ENCODE measurements at places on chromosomes 12 and 14. TPM values are rescaled to one million over a fixed set of nuclear protein-coding genes. Genes with fewer than 3 reads are reported as not detected.
A peak's percentile ranks its signal among the peaks of the same experiment; 100 is the strongest.

- no peak overlapping the region for H3K4me3 ChIP-seq
- H3K27me3 ChIP-seq = no peaks in the 10 kb centered on the region
- H3K36me3 ChIP-seq = no peaks in the 10 kb centered on the region
Observed at GRCh38 chr14:103097994-103098957, 3.8 kb downstream of the EXOC3L4 start.

The IFNG gene
- total RNA-seq = not detected

- H3K27me3 ChIP-seq = no peaks in the 10 kb centered on the region
- no peaks in the 10 kb centered on the region for H3K4me1 ChIP-seq
- H3K27ac ChIP-seq = no peak overlapping the region
- H3K4me3 ChIP-seq = no peak overlapping the region
- no peaks in the 10 kb centered on the region for H3K36me3 ChIP-seq
Observed at GRCh38 chr12:122003651-122004611, 17.8 kb upstream of the BCL7A start.

GRCh38 chr12:118052324-118053070 lies 8.5 kb downstream of the WSB2 start:
- peaks cover 48% of the 10 kb centered on the region for H3K36me3 ChIP-seq
- H3K4me3 ChIP-seq = no peak overlapping the region
- no peak overlapping the region for H3K27ac ChIP-seq

The RTN1 gene
- 0.92 TPM for total RNA-seq

The DACT1 gene
- total RNA-seq = 4.6 TPM

The IL26 gene
- not detected for total RNA-seq

The ACTN1 gene
- 218 TPM for total RNA-seq

- H3K4me3 ChIP-seq = no peak overlapping the region
- no peak for DNase-seq
- H3K27ac ChIP-seq = no peak overlapping the region
- no peaks in the 10 kb centered on the region for H3K4me1 ChIP-seq
- H3K36me3 ChIP-seq = peaks cover 15% of the 10 kb centered on the region
Observed at GRCh38 chr12:47967461-47968321, 4.3 kb downstream of the TMEM106C start.

The FOXA1 gene
- total RNA-seq = 0.07 TPM

- no peaks in the 10 kb centered on the region for H3K36me3 ChIP-seq
- no peaks in the 10 kb centered on the region for H3K27me3 ChIP-seq
- DNase-seq = no peak
- H3K4me1 ChIP-seq = no peaks in the 10 kb centered on the region
Observed at GRCh38 chr14:94659901-94660300, 47.7 kb downstream of the SERPINA3 start.

GRCh38 chr14:103121121-103121845 lies 2.0 kb upstream of the TNFAIP2 start:
- no peak overlapping the region for H3K4me3 ChIP-seq
- H3K4me1 ChIP-seq = peaks cover 4% of the 10 kb centered on the region
- DNase-seq = peak; percentile 53
- H3K27ac ChIP-seq = no peak overlapping the region
- H3K36me3 ChIP-seq = peaks cover 3% of the 10 kb centered on the region

Measured in H9 (cell line).